Stimulated activated CD8-positive, alpha-beta memory T cell treated with anti-CD3 and anti-CD28 coated beads, Interleukin-7, amount 100 ng/mL, for 1 hour (primary cell): ENCODE measurements at places on chromosomes 4 and X.
A peak's percentile ranks its signal among the peaks of the same experiment; 100 is the strongest.

GRCh38 chrX:102768987-102769761 is 48.6 kb downstream of the GPRASP3 start:
- peak; percentile 58 for DNase-seq

GRCh38 chr4:48203819-48204218 is 65.8 kb downstream of the TEC start:
- DNase-seq: no peak

DNA sequence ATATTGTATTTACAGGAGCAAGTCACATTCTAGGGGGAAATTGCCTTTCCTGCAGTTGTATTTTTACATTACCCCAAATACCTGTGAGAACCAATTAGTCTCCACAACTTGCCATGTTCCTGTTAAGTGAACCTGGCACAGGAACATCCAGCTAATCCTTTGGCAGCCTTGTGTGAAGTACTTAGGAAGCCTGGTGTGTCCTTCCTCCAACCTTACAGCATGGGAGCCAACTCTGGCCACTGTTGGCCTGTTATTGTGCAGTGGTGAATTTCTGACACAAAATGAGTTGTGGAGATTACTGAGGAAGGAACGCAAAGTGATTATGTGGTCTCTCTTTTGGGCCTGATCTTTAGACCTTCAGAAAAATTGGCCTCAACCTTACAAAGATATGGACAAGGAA is 238.0 kb upstream of the PITX2 start:
- DNase-seq: no peak

DNA sequence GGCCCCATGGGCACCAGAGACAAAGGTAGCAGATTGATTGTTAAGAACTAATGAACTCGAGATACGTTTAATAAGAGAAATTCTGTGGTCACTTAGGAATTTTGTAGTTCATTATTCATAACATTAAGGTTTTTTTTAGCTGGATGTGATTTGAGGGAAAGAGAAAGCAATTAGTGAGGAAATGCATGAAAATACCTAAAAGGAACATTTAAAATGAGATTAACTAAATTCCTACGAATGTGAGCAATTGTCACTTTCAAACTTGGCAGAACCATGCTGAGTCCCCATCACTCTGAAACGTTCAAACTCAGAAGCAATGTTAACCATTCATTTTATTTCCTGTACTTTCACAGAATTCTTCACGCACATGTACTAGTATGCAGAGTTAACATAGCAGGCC is 5.9 kb downstream of the PRMT9 start:
- no peak for DNase-seq

- DNase-seq: no peak
Measured at GRCh38 chr4:17082186-17082585, 183.7 kb upstream of the LDB2 start.

- DNase-seq: no peak
Measured at GRCh38 chrX:107775000-107775733, 420 bp downstream of the TSC22D3 start.

DNA sequence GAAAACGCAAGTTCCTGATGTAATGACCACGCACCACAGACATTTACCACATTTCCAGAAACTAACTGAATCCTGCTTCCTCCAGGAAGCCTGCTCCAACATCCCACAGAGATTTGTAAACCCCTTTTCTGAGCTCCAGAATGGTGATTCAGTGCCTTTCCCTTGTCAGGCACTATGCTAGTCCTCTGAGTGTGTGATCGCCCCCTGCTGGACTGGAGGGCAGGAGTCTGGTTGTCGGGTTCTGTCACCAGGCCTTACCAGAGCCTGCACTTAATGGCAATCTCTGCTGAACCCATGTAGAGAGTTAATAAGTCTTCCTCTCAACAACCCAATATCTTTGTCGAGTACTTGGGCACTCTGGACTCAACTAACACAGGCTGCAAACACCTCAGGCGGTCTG is 14.5 kb upstream of the KDM5C start:
- DNase-seq: peak; percentile 21

DNA sequence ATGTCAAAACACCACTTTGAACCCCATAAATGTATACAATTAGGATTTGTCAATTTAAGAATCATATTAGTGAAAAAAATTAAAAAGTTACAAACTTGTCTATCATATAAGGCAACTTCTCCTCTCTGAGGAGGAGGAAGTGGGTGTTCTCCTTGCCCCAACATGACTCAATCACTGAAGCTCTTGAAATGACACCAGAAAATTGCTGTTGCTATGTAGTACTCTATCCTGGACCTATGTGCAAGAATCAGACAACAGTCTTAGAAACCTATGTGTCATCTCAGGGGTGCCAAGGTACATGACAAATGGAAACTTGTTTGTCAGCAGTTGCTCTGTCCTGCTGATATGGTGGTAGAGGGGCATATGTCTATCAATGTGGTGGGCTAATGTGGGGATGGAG is 47.7 kb downstream of the HMGB3 start:
- DNase-seq: no peak

DNA sequence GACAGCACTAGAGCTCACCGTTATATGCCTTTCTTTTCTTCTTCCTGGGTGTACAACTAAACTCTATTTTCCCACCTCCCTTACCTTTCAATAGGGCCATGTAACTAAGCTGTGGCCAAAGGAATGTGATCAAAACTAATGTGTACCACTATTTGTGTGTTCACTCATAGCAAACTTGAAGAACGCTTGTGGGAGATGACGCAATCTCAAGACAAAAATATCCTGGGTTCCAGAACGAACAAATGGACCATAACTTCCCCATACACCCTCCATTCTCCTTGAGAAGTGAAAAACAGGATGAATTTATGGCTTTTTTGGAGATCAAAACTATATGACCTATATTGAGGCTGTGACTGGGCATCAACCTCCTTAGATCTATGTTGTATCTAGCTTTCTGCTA is 139.7 kb upstream of the GLRA2 start:
- no peak for DNase-seq

DNA sequence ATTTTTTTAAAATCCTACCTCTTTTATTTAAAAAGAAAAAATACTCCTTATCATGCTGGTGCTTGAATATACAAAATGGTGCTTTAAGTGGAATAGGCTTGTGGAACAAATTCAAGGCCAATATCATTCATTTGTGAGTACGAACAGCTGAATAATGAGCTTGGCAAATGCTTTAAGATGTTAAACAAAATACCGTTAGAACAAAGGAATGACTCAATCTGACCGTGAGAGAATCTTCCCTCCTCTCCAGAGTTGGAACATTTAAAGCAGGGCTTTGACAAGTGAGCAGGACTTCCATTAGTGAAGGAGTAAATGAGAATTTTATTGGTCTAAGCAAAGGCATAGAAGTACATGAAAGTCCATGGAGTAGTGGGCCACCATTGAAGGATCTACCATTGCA is 74.5 kb downstream of the DCLK2 start:
- no peak for DNase-seq

- no peak for DNase-seq
Measured at GRCh38 chr4:53589511-53589910, 1.8 kb downstream of the LNX1 start.

DNA sequence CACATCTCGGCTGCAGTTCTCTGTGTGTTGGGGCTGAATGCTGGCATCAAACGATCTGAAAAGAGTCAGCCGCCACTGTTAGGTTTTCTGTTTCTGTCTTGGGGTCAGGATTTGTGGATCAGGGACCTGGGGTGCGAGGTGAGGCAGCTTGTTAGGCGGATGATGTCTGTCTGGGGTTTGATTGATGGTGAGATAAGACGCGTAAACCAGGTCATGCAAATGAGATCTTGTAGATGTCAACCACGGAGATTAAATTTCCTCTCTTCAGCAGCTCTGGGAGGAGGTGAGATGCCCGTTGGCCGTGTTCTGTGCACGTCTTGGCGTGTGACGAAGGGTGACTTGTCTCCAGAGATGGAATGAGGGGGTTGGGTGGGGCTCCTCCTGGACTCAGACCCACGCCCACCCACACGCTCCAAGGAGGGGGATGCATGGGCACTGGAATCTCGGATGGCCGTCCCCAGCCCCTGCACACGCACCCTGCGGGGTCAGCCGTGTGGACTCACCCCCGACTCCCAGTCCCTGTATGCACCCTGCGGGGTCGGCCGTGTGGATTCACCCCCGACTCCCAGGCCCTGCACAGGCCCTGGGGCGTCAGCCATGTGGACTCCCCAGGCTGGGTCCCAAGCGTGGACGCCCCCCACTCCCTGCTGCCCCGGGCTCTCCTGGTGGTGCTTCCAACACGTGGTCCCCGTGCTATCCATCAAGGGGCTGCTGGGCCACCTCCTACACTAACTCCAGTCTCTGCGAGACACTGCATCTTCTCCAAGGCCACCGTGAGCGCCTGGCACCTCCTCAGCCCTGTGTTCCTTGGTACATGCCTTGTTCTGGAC is 16.0 kb upstream of the UVSSA start:
- no peak for DNase-seq

DNA sequence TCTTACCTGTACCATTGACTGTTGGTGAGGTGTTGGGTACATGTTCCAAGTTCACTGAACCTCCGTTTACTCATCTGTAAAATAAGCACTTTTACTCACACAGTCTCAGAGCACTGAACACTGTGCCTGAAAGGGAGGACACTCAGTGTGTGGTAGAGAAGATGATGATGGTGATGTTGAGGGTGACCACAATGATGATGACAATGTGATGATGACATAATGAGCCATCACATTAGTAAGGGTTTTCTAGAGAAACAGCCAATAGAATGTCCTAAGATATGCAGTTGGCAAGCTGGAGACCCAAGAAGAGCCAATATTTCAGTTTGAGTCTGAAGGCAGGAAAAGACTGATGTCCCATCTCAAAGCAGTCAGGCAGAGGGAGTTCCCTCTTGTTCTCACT is 315.4 kb upstream of the IGFBP7 start:
- DNase-seq: no peak

DNA sequence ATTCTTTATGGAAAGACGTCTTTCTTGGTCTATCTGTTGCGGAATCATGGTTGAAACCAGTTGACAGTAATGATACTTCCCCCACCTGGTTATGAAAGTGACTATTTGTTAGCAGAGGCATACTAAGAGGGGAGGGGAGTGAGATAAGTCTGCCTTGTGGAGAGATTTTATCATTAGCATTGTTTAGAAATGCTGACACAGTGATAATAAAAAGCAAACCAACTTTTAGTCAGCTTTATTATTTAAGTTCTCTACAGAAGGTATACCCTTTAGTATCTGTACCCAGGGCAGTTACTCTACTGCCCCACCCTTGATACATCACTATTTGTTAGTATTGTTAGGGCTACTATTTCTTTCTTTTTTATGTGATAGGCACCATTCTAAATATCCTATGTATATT is 26.9 kb upstream of the IL1RAPL2 start:
- no peak for DNase-seq
